ENCODE measurements at places on chromosomes 3 and 15.

GRCh38 chr3:166123576-166123975 is 286.4 kb upstream of the BCHE start:
- DNase-seq = no peak

DNA sequence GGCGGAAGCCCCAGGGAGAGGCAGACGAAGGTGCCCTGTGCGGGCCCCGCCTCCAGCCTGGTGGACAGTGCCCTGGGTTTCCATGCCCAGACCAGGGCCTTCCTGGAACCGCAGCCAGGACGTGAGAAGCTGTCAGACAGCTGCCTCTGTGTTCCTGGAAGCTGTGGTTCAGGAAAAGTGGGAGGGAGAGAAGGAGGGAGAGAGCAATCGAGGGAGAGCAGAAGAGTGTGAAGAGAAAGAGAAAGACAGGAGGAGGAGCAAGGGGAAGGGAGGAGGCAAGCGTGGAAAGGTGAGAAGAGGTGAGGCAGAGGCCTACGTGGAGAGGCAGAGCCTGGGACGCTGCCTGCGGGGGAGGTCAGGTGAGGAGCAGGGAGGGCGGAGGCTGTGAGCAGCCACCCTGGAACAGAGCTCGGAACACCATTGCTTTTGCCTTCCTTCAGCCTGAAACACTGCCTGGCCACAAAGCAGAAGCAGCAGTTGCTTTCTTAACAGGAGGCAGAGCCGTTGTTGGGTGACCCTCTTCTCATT is 18.6 kb downstream of the ZDHHC19 start:
- no peak for DNase-seq

GRCh38 chr3:102141928-102142239 is 292.6 kb downstream of the NFKBIZ start:
- DNase-seq = no peak

- peak; percentile 94 for DNase-seq
Measured at GRCh38 chr3:96813820-96814650, at the start of gene EPHA6. EPHA6 (plus strand) TSS chr3:96814594.

DNA sequence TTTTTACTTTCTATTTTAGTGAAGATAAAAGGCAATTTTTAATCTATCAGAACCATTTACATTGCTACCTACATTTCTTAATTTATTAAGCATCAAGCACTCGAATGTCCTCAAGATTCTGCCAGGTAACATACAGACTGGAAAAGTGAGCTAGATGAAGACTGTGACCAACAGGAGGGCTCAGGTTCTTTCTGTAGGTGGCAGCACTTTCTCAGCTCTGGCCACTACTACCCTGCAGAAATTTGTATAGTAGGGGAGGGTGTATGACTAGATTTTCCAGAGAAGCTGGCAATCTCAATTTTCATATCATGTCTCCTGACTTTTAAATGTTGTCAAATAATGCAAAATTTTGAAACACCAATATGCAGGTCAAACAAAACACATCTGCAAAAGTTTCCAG is 165.0 kb upstream of the SUCLG2 start:
- DNase-seq = no peak

GRCh38 chr3:62589078-62589477 is 215.7 kb upstream of the FEZF2 start:
- DNase-seq = no peak

- DNase-seq = no peak
Measured at GRCh38 chr3:57910990-57911389, 97.2 kb upstream of the FLNB start.

DNA sequence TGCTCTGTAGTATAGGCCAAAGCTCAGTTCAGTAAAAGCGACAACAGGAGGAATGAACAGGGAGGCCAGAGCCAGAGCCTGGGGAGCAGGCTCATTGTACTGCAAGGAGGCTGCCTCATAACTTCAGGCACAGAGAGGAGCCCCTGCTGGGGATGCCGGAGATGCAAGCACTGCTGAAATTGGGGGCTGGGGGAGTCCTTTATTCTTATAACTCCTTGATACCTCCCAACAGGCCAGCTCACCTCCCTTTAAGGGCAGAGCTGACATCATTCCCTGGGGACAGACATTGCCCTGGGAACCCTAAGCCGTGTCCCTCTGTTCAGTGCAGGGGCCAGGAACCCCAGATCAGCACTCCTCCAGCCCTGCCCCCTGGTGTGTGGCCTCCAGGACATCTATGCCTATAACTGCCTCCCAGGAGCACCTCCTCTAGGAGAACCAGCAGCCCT is 83.8 kb upstream of the MRPS22 start:
- DNase-seq = no peak

DNA sequence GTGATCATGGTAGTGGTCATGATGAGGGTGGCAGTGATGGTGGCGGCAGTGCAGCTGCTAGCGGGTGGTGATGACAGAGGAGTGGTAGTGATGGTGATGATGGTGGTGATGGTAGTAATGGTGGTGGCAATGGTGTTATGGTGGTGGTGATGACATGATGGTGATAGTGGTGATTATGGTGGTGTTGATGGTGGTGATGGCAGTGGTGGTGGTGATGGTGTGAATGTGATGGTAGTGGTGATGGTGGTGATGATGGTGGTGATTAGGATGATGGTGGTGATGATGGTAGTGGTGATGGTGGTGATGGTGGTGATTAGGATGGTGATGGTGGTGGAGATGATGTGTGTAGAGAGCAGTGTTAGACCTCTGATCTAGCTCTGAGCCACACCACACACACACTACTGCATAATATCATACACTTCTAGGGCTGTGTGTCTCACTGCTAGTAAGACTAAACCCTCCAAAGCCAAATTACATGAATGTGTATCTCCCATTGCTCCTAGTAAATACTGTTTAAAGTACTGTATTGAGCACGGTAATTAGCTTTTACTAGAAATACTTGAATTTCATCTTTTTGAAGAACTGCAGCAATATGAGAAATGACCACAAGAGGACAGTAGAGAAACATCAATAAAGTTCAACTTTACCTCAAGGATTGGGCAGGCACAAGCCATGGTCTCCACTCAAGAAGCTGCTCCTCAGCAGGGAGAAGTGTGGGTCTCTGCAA is 28.8 kb downstream of the TMED3 start:
- no peak for DNase-seq

GRCh38 chr15:35958021-35958420 is 412.1 kb upstream of the DPH6 start:
- no peak for DNase-seq

DNA sequence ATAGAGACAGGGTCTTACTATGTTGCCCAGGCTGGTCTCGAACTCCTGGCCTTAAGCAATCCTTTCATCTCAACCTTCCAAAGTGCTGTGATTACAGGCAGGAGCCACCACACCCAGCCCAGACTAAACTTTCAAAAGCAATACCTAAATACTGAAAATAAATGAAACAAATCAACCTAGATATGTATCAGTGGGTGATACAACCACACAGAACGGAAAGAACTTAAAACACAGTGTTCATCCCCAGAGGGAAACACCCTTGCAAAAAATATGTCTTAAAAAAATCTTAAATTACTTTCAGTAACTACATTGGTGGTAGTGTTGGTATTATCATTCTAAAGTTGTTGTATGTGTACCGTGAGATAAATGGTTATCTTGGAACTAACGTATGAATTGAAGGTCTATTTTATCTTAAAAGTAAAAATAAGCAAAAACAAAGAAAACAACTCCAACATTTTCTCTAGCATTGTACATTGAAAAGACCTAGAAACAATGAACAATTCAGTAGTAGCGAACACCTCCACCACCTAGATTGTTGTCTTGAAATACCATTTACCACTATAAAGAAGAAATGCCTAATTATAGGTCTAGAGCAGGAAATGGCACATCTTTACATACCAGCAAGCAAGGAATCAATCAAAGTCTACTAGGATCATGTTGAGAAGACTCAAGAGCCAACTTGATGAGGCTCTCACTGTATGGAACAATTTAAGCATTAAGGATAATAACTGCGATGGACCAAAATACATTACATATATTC is 24.7 kb downstream of the SLTM start:
- no peak for DNase-seq

GRCh38 chr3:67648701-67649100 is 5.7 kb downstream of the SUCLG2 start:
- no peak for DNase-seq

DNA sequence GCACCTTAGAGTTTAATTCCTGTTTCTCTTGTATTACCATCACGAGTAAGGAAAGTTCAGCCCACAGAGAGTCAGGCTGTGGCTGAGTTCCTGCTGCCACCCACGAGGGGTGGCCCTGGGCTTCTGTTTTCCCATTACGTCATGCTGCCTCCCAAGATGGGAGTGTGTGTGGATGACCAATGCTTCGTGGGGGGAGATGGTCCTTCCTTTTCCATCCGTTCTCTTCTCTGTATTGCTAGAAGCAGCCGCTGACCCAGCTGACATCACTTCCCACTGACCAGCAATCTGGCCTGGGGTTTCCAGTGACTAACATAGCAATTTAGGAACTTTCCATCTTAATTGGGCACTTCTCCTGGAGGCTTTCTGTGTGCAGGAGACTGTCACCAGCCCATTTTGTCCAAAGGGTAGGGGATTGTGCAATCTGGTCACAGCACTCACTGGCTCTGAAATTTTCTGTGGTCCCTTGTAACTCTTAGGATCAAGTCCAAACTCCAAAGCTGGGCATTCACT is 9.3 kb downstream of the IRAK2 start:
- DNase-seq = no peak

GRCh38 chr3:15513116-15513515 is 8.4 kb downstream of the COLQ start:
- DNase-seq = no peak

GRCh38 chr3:114566162-114566755 is 272.4 kb downstream of the TIGIT start:
- no peak for DNase-seq

DNA sequence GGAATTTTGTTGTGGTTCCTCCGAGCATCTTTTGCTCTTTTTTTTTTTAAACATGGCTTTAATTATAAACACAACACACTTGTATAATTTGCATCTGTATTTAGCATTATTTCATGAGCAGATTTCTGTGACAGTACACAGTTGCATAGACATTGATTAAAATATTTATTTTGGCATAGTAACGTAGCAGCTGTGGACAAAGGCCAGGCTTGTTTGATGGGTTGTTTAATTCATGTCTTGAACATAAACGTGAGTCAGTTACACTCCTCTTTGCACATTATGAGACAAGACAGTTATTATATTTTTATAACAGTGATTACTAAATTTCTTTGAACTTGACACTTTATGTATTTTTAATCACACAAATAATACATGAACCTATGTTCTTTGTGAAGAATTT is 182.5 kb downstream of the CACNA2D3 start:
- DNase-seq = no peak

GRCh38 chr3:186170516-186170915 is 61.6 kb upstream of the ETV5 start:
- DNase-seq = no peak

DNA sequence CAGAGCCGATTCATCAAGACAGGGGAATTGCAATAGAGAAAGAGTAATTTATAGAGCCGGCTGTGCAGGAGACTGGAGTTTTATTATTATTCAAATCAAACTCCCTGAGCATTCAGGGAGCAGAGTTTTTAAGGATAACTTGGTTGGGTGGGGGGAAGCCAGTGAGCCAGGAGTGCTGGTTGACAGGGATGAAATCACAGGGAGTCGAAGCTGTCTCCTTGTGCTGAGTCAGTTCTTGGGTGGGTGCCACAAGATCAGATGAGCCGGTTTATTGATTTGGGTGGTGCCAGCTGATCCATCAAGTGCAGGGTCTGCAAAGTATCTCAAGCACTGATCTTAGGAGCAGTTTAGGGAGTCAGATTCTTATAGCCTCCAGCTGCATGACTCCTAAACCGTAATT is 95.4 kb upstream of the CCDC80 start:
- no peak for DNase-seq

DNA sequence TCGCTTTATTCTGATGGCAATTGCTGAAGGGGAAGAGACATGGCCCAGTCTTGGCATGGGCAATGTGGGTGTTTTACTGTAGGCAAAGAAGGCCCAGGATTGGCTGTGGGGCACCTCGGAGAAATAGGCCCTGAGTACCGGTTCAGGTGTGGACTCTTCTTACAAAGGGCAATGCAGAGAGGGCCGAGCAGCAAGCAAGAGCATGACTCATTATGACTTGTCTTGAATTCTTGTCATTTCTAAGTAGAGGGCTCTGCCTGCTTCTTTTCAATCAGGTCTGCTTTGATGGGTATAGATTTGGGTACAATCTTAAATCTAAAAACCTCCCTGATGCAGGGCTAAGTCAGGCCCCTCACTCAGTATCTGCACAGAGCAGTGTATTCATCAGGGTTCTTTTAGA is 14.8 kb upstream of the BUB1B start:
- DNase-seq = no peak

DNA sequence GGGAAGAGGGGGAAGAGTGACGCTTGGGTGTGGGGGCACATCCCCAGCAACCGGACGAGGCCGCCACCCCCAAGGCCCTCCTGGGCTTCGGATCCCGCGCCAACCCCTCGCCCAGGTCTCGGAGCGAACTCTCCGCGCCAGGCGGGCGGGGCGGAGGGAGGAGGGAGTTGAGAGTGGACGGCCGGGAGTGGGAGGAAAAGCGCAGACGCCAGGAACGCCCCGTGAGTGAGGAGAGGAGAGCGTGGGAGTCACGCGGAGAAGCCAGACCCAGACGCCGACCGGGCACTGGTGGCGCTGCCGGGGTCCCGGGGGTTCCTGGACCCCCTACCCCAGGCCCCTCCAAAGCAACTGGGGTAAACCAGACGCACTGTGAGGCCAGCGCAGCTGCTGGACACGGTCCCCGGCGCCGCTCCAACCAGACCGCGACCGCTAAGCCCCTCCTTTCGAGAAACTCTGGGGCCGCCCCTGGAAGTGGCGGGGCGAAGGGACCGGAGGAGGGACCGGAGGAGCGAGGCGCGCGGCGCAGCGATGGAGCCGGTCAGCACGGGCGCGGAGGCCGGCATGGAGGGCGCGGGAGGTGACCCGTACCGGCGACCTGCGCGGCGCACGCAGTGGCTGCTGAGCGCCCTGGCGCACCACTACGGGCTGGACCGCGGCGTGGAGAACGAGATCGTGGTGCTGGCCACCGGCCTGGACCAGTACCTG is at the start of gene EFCC1:
Gene EFCC1 (plus strand): TSS at position 204 of the 705 bp plus-strand sequence. CDS start 325 bp downstream, at position 529.
- DNase-seq = no peak

DNA sequence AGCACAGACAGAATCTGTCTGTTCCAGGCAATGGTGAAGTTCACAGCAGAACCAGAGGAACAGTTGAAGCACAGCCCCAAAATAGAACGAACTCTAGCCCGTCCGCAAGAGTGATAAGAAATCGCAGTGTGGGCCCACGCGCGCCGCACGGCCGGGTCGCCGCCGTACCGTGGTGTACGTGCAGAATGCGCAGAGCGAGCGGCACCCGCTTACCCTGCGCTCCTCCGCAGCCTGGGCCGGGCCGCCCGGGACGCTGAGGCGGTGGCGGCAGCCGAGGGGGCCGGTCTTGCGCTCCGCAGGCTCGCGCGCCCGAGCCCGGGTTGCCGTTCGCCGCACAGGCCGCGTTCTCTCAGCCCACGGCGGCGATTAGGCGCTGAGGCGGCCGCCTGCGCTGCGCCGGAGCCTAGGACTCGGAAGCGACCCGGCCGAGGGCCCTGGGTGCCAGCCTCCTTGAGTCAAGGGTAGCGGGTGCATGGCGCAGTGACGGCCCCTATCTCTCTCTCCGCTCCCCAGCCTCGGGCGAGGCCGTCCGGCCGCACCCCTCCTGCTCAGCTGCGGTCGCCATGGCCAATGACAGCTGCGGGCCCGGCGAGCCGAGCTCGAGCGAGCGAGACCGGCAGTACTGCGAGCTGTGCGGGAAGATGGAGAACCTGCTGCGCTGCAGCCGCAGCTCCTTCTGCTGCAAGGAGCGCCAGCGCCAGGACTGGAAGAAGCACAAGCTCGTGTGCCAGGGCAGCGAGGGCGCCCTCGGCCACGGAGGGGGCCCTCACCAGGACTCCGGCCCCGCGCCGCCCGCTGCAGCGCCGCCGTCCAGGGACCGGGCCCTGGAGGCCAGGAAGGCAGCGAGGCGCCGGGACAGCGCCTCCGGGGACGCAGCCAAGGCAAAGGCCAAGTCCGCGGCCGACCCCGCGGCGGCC is 20.5 kb downstream of the WDR73 start:
- no peak for DNase-seq

GRCh38 chr15:95018888-95019545 is 787.7 kb downstream of the MCTP2 start:
- DNase-seq = no peak
